ENCODE measurements at places on chromosomes 6 and 20.
A peak's percentile ranks its signal among the peaks of the same experiment; 100 is the strongest.

GRCh38 chr20:43934833-43935232 lies 20.2 kb downstream of the TOX2 start:
- DNase-seq, result no peak

DNA sequence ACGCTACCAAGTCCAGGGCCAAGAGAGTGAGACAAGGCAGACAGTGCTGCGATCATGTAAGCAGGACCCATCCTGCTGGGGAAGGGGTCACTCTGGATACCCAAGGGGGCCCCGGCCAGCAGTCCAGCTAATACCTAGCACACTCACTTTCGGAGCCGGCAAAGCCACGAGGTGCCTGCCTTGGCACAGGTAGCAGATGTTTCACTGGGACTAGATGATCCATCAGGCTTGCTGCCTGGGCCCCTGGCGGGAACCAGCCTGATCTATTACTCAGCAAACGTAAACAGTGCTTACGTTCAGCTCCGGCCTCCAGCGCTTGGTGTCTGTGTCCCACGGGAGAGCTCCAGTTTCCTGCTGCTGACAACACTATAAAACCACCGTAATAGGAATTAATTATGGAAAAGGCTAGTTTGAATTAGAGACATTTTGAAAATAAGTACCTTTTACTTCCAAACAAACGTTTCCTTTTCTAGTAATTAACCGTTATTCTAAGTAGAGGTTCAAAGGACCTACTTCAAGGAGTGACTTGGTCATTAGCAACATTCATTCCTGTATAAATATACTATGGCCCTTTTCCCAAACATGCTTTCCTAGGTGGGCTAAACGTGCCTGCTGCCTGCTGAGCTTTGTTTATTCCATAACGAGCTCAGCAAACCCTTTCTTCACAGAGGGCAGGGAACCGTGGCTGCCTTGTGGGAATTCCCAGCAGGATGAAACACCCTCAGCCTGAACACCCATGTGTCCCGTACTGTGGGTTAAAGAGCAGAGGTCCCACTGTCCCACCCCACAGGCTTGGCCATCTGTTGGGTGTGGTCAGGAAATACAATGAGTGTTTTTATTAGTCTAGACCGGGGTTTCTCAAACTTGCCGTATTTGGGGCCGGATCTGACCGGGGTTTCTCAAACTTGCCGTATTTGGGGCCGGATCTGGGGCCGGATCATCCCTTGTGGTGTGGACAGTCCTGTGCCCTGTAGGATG lies 18.4 kb downstream of the SLC22A23 start:
- no peak for DNase-seq

- no peak for DNase-seq
Measured at GRCh38 chr6:22929311-22929985, 360.1 kb downstream of the HDGFL1 start.

DNA sequence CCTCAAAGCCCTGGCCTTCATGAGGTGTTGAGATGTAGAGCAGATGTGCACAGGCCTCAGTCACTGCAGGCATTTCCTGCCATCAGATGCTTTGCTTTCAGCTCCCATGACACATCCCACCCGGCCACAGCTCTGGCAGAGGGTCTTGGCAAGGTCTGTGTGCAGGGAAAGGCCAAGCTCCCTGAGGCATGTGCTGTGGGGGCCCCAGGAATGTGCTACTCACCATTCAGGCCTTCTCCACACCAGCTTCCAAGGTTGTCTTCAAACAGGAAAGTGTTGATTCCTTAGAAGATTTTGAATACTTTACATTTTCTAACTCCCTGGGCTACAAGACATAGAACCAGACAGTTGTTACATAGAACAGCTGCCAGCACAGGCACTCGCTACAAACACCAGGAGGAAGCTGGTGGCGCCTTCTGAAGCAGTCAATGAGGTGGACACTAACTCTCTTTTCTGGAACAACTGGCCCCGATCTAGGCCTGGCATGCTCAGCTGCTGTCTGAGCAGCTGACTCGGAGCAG lies 27.8 kb downstream of the CASS4 start:
- no peak for DNase-seq

DNA sequence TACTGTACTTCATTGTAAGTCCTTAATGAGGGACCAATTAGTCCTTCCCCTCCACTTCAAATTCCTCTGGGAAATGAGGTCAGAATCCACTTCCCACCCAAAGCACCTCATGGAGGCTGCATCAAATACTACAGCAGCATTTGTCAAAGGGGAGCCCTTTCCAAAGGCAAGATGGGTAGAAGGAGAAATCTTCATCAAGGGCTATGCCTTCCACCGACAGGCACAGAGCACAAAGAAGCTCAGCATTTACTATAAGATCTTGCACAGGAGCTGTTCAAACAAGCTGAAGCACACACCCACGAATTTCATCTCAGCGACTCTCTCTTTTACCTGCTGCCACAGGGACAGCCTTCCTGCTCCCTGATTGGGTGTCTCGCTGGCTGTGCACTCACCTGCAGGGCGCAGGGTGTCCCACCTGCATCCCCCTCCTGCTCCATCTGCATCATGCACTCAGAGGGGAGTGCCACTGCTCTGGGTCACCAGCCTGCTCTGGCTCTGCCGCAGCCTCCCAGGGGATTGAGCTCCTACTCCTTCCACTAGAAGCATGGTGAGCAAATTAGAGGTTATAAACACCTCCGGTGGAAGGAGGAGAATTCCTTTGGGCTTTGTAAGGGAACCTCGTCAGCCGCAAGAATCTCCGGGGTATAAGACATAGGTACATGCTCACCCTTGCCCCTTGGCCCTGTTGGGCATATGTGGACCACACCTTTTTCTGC lies 164.5 kb downstream of the ATXN1 start:
- DNase-seq, result no peak

DNA sequence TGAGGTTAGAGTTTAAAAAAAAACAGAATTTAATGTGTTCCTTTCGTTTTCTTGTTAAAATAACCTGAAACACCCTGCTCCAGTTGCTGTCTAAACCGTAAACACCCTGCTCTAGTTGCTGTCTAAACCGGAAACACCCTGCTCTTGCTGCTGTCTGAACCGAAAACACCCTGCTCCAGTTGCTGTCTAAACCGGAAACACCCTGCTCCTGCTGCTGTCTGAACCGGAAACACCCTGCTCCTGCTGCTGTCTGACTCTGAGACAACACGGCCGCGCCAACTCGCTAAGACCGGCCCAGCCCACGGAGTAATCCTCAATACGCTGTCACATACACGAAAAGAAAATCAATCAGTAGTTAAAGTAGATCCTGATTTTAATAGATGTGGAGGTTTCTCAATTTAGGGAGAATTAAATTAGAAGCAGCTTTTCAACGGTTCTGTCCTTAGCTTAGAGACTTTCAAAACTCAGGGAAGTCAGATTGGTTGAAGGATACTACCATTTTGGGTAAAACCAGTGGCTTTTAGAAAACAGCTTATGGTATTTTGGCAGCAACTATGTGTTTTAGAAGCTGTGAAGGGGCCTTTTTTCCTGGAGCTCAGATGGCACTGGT lies 98.3 kb downstream of the RAMACL start:
- DNase-seq, result peak; percentile 47

- no peak for DNase-seq
Measured at GRCh38 chr20:10715035-10715434, 41.2 kb upstream of the JAG1 start.

- DNase-seq, result no peak
Measured at GRCh38 chr6:21665392-21666200, 72.0 kb downstream of the SOX4 start.

- no peak for DNase-seq
Measured at GRCh38 chr20:49483018-49483695, 689 bp upstream of the KCNB1 start.

GRCh38 chr6:29680416-29680815 lies 536 bp downstream of the ZFP57 start:
- DNase-seq, result no peak

- no peak for DNase-seq
Measured at GRCh38 chr6:16766836-16767745, 5.8 kb upstream of the ATXN1 start.

GRCh38 chr6:36340618-36341454 lies 4.1 kb upstream of the BNIP5 start:
- peak; percentile 81 for DNase-seq

- DNase-seq, result no peak
Measured at GRCh38 chr6:7414811-7415210, 25.2 kb downstream of the RIOK1 start.

- no peak for DNase-seq
Measured at GRCh38 chr6:169288591-169288990, 34.9 kb upstream of the THBS2 start.

- DNase-seq, result no peak
Measured at GRCh38 chr6:81682235-81682795, 70.2 kb downstream of the TENT5A start.

GRCh38 chr20:38842026-38842425 lies 36.5 kb downstream of the PPP1R16B start:
- DNase-seq, result no peak

DNA sequence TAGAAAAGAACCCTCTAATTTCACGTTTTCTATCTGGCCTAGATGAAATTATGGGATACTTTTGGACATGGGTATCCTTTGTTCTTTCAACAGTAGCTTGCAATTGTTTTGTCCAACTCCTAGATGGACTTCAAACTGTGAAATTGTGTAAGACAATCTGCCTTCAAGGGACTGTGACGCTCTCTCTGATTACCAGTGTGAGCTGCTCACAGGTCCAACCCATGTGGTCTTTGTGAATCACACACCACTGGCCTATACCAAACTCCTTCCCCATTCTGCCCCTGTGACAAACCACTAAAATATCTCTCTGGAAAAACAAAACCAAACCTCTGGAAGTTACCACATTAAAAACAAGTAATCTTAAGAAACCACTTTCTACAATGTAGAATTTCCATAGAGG lies 59.5 kb downstream of the NINL start:
- no peak for DNase-seq

- DNase-seq, result no peak
Measured at GRCh38 chr6:170378502-170378901, 71.9 kb downstream of the FAM120B start.

DNA sequence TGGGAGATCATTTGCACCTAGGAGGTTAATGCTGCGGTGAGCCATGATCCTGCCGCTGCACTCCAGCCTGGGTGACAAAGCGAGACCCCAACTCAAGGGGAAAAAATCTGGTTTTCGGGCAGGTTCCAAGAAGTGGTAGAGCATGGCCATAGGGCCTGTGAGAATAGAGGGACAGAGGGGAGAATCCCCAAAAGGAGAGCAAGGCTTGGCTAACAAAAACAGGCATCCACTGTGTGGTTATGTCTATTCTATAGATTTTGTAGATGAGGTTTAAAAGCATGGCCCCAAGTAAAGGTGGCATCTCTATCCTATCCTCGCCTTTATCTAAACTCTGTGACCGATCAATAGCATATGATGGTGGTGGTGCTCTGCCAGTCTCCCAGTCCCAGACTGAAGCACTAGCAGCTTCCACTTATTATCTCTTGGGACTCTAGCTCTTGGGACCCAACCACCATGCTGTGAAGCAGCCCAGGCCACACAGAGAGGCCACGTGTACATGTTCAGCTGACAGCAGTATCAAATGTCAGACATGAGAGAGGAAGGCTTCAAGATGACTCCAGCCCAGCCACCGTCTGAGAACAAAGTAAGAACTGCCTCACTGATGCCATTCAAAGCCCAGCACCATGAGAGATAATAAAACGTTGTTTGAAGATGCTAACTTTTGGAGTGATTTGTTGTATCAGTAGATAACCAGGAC lies 27.7 kb downstream of the EIF2S2 start:
- DNase-seq, result no peak

DNA sequence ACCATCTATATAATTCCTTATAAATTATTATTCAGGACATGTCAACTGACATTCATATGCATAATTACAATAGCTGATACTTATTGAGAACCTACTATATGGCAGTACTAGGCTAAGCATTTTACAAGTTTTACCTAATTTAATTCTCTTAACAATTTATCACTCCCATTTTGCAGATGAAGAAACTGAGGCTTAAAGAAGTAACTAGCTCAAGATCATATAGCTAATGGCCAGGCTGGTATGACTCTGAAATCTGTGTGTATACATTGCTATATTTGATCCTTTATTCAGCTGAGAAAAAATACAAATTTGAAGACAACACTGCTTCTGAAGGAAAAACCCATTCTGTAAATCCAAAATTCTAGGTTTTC lies 85.0 kb downstream of the CRYBG1 start:
- DNase-seq, result no peak

DNA sequence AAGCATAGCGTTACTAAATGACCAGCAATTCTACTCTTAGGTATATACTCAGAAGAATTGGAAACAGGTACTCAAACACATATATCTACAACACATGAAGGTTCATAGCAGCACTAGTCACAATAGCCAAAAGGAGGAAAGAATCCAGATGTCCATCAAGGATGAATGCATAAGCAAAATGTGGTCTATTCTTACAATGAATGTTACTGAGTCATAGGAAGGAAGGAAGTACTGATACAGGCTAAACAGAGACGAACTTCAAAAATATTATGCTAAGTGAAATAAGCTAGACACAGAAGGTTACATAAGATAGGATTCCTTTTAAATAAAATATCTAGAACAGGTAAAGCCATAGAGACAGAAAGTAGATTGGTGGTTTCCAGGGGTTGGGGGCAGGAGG lies 93.5 kb downstream of the MAP3K7 start:
- DNase-seq, result no peak

GRCh38 chr6:137017081-137017480 lies 27.7 kb downstream of the IL20RA start:
- no peak for DNase-seq

DNA sequence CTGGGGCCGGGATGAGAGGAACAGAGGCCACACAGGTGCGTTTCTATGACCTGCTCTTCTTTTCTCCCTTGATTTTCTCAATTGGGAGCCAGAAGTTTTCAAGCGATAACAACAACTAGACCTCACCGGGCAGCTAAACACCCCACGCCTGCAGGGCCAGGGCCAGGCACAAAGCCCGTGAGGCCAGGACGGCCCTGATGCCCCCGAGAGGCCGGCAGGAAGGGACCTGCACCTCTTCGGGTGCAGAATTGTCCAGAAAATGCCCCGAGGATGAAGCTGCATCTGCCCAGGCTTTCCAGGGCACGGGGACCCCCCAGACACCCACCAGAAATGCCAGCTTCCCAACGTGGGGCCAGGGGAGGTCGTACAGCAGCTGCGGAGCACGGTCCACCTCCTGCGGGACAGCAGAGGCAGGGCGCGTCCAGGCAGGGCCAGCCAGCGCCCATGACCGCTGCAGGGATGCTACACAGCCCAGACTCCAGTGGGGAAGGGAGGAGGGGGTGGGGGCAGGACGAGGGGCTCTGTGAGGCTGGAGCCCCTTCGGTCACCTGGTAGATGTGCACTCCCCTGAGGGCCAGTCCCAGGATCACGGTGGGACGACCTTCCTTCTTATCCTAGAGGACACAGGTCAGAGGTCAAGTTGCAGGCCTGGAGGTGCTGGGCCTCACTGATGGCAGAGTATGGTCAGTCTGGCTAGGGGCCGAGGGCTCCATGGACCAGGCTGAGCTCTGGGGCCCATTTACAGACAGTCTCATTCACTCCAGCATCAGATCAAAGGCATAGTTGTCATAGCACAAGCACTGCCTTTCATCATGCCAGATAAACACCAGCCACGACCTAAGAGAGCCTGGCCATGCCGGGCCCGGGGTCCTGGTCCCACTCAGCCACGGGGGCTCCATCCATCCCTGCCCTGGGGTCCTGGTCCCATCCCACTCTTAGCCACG lies 16.4 kb downstream of the FRMD1 start:
- no peak for DNase-seq

- no peak for DNase-seq
Measured at GRCh38 chr20:24991897-24992486, 559 bp downstream of the APMAP start.

- no peak for DNase-seq
Measured at GRCh38 chr6:140601021-140601808, 1226.8 kb upstream of the CITED2 start.

- DNase-seq, result no peak
Measured at GRCh38 chr6:149854532-149854931, 9.6 kb downstream of the LRP11 start.

GRCh38 chr20:20946122-20946759 lies 159.9 kb downstream of the LINC00237 start:
- no peak for DNase-seq
